ENCODE measurements at places on chromosomes 4 and X.

DNA sequence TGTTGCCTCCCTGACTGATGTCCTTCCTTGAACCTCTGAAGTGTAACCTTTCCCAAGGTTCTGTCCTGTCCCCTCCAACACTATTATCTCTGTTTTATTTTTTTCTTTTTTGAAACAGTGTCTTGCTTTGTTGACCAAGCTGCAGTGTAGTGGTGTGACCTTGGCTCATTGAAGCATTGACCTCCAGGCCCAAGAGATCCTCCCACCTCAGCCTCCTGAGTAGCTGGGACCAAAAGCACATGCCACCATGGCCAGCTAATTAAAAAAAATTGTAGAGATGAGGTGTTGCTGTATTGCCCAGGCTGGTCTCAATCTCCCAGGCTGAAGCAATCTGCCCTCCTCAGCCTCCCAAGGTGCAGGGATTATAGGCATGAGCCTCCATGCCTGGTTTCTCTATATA lies 59.0 kb downstream of the EDA start:
- no peak for DNase-seq

DNA sequence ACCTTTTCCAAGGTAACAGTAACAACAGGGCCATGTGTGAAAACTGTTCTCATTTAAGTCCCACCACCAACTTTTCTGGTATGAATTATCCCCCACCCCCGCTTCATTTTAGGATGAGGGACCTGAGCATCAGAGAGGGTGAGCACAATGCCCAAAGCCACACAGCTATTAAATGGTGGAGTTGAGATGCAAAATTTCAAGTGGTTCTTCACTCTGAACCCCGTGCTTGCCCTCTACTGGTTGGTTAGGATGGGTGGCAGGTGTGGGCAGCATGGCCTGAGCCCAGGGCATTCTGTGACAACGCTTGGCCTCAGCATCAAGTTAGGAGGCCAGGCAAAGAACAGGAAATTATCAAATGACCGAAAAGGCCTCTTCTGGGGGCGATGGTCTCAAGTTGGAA lies 33.5 kb downstream of the MED28 start:
- no peak for DNase-seq

GRCh38 chr4:119493419-119493818 lies 135.2 kb downstream of the PDE5A start:
- no peak for DNase-seq

DNA sequence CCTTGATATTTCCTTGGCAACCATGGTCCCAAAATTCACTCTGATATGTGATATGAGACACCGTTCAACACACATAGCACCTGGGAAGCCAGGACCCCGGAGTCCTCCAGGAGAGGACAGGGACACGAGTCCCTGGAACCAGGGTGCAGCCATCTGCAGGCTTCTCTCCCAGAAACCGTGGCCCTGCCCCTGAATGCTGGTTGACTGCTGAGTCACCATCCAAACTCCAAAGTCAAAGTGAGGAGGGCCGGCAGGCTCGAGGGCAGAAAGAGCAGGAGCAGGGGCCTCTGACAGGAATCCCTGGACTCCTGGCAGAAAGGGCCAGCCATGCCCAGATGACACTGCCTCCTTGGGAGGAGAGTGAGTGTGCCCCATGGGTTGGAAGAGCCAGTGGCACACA lies 6.9 kb upstream of the PNMA6A start:
- no peak for DNase-seq

DNA sequence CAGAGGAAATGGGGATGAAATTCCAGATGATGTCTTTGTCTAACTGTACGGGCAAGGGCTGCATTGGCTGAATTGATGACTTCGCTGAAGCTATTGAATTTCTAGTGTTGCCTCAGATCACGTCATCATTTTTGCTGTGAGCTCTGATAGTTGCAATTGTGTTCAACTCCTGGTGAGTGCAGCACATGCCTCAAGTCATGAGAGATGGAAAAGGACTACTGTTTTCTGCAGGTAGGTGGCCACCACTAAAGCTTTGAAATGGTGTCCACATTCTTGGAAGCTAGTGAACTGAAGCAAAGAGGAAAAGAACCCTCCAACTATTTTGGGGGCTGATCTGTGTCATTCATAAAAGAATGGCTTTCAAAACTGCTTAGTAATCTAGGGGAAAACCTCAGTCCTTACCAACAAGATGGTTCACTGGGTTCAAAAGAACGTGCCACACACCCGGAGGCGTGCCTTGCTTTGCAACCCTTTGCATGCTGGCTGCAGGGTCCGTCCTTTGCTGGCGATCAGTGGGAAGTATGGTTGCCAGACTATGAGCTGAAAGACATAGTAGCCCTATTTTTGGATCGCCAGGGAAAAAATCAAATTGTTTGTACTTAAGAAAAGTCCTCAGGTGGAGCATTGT lies 88.1 kb upstream of the STOX2 start:
- DNase-seq, result no peak

DNA sequence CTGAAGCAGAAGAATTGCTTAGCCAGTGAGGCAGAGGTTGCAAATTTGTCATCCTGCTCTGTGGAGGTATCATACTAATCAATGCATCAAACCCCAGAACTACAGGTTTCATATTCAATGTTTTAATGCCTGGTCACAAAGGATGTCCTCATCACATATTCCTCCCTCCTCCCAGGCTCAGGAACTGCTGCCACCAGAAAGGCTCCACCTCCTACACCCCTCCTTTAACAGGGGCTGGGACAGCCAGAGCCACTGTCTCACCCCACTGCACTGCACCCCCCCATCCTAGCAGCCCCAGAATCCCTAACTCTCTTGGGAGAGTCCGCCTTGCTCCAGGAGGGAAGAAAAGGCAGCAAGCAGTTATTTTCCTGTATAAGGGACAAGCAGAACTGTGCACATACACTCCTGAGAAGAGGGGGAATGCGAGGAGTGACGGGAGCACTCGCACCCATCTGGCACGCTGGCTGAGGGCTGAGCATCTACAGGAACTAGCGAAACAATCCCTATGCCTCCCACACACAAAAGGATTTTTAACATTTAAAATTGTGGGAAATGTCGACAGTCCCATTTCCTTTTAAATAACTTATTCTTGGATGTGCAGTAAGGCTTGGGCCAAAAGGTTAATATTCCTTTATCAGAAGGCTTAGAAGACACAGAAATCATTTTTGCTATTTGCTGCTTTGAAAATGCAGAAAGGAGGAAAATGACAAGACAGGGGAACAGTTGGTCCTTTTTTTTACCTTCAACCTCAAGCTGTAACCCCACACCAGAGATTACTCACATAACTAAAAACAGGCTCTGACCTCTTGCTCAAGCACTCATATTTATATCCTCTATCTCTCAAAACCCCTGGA lies 27.8 kb downstream of the CD99L2 start:
- no peak for DNase-seq
